ENCODE measurements at places on chromosomes 3 and 15. TPM values are rescaled to one million over a fixed set of nuclear protein-coding genes. Genes with fewer than 3 reads are reported as not detected.

The CSPG5 gene
- total RNA-seq = 23.3 TPM

The CLDN16 gene
- not detected for total RNA-seq

- DNase-seq = no peak
Measured at GRCh38 chr3:178485756-178486155, 50.5 kb upstream of the KCNMB2 start.

DNA sequence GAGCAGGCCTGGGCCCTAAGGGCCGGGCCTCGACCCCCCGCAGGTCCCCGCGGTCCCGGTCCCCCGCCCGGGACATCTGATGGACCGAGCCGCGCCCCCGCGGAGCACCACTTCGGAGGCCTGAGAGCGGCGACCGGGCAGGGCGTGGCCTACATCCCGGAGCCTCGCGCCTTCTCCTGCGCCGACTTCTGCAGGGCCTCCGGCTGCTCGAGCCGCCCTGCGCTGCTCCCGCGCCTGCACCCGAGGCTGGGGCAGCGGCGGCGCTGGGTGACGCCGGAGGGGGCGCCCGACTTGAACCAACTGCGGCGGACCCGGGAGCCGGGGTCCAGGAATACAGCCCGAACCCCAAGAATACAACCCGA, 14.9 kb upstream of the GP9 start:
- no peak for DNase-seq

DNA sequence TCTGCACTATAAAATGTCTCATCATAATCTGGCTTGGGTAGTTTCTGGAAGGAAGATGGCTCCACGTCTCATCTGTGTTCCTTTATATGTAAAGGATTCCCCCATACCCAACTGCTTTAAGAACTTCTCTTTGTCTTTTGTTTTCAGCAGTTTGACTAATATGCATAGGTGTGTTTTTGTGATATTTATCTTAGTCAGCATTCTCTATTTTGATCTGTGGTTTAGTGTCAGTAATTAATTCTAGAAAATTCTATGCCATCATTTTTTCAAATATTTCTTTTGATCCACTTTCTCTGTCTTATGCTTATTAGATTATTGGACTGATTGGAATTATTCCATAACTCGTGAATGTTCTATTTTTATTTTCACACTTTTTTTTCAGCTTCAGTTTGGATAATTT, 286.3 kb upstream of the THRB start:
- no peak for DNase-seq

DNA sequence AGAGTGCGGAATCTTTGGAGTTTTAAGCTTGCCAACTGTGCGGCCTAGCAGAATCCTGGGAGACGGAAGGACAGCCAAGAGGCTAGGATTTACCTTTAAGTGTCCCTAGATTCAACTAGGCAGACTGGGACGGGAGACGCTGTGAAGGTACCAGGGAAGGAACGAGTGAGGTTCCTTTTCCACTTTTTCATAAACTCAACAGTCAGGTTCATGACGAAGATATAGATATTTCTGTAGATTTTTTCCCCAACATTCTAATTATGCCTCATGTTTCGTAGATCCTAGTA, 564 bp upstream of the GABPB1 start:
- no peak for DNase-seq

DNA sequence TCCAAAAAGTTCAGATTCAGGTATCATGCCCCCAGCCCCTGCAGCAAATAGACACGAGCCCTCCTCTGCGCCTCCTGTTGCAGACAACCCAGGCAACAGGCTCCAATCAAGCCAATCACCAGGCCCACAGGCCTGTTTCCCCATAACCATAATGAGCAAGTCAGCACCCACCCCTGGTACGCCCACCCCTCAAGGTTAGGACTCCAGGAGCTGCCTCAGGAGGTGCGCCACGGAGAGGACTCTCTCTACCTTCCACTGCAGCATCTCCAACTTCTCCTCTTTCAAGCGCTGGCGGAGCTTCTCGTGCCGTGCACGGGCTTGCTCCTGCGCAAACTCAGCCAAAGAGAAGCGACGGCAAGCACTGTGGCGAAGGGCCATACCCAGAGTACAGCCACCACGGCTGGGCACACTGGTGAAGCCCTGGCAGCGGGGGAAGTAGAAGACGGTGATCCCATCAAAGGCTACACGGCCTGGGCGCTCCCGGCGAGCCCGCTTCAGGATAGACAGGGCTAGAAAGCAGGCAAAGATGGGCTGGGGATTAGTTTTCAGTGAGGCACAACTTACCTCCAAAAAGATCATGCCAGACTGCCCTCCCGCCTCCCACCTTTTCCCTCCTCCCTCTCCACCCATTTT, 8.5 kb downstream of the CSRNP1 start:
- no peak for DNase-seq

- DNase-seq = no peak
Measured at GRCh38 chr3:68988740-68989139, 24.7 kb downstream of the EOGT start.

DNA sequence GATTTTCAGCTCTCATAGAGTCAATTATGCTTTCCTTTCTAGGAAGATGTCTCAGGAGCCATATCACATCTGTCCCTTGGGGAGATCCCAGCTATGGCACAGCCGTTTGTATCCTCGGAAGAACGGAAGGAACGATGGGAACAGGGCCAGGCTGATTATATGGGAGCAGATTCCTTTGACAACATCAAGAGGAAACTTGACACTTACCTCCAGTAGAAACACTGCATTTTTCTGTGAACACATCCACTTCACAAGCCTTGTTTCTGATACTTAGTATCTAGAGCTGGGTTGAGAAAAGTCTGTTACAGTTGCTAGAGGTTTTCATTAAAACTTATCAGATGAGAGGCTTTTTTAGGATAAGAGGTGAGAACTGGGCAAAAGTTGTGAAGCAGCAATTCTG, 35.4 kb downstream of the GYG1 start:
- no peak for DNase-seq

GRCh38 chr3:52428151-52429005, 16.5 kb downstream of the SEMA3G start:
- peak; percentile 53 for DNase-seq

GRCh38 chr3:51224843-51225242, 160.2 kb upstream of the MANF start:
- no peak for DNase-seq

DNA sequence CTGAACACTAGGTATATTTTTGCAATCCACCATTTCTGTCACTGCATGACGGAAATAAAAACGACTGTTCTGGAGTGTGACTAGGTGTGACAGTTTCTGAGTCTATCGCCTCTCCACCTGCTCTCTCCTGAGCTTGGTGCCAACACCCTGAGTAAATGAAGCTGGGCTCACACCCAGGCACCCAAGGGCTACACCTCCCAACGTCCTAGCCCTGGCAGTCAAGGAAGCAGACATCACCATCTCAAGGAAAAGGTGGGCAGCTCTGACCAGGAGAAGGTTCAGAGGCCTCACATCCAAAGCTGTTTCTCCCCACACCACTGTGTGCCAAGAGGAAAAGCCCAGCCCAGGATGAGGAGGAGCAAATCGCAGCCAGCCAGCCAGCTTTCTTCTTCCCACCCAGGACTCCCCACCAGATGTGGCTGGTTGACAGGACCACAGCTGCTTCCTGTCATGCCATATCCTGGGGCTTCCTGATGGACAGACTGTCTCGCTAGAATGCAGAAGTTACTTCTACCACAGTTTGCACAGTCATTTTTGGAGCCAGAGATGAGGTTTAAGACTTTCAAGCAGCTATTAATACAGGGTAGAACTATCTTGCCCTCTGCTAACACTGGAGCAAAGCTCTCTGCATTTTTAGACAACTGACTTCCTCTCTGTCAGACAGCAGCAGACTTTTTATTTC, 3.3 kb downstream of the SCAMP2 start:
- no peak for DNase-seq

GRCh38 chr15:70526221-70526973, 237.0 kb downstream of the UACA start:
- DNase-seq = no peak

GRCh38 chr15:28125673-28126651, 26.8 kb upstream of the OCA2 start:
- peak; percentile 35 for DNase-seq

DNA sequence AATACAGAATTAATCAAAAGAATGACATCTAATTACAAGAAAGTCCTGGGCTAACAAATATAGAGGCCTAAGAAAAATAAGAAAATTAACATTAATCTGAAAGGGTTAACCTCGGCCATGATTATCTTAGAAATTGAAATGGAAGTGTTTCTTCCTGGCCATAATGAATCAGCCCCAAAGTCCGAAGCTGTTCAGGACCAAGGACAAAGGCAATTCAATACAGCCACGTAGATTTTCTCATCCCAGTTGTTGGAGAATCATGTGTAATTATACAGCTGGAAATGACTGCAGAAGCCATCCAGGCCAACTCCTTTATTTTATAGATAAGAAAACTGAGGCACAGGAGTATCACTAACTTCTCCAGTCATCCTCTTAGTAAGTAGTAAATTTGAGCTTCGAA, 38.0 kb upstream of the GBE1 start:
- DNase-seq = no peak

- no peak for DNase-seq
Measured at GRCh38 chr3:38314764-38315487, 31.7 kb upstream of the XYLB start.

DNA sequence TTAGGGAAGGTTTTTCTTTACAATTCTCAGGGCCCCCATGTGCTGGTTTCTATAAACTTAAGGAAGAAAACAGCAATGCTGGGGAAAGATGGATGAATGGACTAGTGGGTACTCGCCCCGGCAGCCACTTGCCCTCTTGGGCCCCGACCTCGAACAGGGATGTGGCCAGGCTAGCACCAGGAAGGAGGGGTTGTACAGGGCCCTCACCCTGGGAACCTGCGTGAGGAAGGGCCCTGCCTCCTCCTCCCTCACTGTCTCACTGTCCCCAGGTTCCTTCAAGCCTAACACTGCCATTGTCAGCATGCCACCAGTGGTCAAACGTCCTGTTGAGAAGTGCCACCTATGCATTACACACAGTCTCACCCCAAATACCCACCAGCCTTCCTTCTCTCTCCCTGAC, 9.1 kb downstream of the ADAMTS17 start:
- DNase-seq = no peak

GRCh38 chr15:70197945-70198361, 100.2 kb upstream of the TLE3 start:
- DNase-seq = no peak

DNA sequence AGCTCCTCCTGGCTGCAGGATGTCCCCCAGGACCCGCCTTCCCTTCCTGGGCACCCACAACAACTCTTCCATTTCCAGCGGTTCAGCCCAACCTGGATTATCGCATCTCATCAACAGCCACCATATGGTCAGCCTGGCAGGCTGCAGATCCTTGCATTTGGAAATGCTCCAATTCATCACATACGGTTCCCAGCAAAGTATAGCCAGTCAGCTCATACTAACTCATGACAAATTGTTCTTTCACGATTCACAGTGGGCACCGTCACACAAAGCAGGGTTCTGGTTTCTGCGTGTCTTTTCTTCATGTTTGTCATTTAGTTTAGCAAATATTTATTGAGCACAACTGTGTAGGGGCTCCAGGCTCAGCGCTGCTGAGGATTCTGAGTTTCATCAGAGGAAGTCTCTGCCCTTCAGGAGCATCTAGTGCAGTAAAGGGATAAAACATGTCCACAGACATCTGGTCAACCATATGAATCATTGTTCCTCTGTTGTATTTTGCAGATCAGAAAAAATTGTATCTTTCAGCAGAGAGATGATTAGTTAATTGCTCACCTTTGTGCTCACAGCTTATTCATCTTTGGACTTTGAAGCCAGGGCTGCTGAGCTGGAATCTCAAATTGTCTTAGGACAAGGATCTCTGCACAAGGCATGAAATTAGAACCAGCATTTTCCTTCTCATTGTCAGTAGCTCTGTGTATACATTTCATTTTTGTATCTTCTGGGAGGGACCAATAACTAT, 125.1 kb downstream of the GABRG3 start:
- DNase-seq = no peak

- DNase-seq = no peak
Measured at GRCh38 chr3:13389378-13389777, 30.7 kb downstream of the NUP210 start.
